ENCODE measurements at places on chromosomes 3 and 15.

GRCh38 chr3:69182588-69183316 lies 60.4 kb upstream of the LMOD3 start:
- peak; percentile 63 for DNase-seq

- no peak for DNase-seq
These were observed 195.4 kb downstream of the RAP2B start for GRCh38 chr3:153357436-153357835.

GRCh38 chr3:39137991-39138803 lies 15.2 kb downstream of the CSRNP1 start:
- peak; percentile 59 for DNase-seq

GRCh38 chr15:78322724-78323521 lies 17.2 kb upstream of the CRABP1 start:
- no peak for DNase-seq

- no peak for DNase-seq
These were observed 35.0 kb downstream of the ALCAM start for GRCh38 chr3:105401691-105402149.

DNA sequence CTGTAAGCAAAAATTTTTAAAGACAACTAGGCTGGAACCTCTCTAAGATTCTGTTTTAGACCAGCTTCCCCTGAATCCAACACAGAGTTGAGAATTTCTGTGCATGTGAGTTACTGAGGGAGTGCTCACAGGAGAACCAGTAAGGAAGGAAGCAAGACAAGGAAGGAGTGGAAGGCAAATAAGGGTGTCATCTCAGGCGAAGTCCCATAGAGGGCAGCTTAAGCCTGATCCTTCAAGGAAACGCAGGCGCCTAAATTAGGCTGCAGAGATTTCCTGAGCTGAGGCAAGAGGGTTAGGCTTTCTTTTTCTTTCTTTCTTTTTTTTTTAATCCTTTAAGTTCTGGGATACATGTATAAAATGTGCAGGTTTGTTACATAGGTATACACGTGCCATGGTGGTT lies 36.2 kb upstream of the COL6A6 start:
- peak; percentile 77 for DNase-seq

- DNase-seq: no peak
These were observed 15.0 kb downstream of the SPSB4 start for GRCh38 chr3:141065841-141066805.

- DNase-seq: no peak
These were observed 25.9 kb downstream of the MELTF start for GRCh38 chr3:197003461-197004385.

DNA sequence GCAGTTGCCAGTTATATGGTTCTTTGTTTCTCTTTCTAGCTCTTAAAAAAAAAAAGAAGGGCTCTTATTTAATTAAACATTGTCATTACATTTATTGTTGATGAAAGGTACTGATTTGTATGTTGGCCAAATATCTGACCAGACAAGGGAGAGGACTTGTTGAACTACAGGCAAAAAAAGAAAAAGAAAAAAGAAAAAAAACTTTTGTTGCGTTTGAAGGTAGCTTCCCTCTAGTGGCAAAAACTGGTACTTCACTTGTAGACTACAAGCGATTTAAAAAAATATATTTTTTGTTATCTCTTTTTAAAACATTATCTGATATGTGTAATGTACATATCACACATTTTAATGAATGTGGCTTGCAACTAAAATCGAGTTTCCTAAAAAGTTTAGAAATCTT lies 280.6 kb downstream of the ROBO2 start:
- DNase-seq: no peak

DNA sequence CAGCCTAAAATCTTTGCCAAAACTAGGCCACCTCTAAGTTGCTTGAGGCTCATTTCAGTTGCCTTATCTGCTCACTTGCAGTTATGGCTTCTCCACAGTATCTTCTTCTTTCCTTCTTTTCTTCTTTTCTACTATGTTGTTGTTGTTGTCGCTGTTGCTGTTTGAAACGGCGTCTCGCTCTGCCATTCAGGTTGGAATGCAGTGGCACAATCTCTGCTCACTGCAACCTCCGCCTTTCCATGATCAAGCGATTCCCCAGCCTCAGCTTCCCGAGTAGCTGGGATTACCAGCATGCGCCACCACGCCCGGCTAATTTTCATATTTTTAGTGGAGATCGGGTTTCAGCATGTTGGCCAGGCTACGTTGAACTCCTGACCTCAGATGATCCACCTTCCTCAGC lies 210.8 kb upstream of the NR2F2 start:
- DNase-seq: no peak

DNA sequence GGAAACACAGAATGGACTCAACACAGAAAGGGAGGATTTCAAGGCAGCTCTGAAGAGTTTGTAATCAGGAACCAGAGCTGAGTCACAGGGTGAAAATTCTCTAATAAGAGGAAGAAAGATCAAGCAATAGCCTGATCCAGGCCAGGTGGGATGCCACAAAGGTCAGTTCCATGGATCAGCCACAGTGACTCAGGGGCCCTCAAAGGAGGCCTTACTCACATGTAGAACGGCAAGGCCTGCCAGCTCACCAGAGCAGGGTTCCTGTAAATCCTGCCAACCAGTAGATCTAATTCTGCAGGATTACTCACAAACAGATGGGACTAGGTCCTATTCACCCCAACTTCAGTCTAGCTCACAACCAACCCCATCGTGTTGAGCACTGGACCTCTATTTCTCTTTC lies 78.3 kb upstream of the PPP2R3A start:
- DNase-seq: no peak

GRCh38 chr3:134367869-134368750 lies 6.1 kb downstream of the AMOTL2 start:
- peak; percentile 52 for DNase-seq

DNA sequence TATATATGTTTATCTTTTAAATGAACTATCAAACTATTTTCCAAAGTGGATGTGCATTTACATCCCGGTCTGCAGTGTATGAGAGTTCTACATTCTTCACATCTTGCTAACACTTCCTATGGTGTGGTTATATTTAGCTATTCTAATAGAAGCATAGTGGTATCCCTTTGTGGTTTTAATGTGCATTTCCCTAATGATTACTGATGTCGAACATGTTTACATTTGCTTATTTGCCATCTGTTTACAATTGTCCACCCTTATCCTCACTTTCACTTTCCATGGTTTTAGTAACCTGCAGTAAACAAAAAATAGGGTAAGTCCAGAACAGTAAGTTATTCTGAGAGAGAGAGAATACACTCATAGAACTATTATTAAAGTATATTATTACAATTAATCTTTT lies 360.5 kb upstream of the NAALADL2 start:
- no peak for DNase-seq

DNA sequence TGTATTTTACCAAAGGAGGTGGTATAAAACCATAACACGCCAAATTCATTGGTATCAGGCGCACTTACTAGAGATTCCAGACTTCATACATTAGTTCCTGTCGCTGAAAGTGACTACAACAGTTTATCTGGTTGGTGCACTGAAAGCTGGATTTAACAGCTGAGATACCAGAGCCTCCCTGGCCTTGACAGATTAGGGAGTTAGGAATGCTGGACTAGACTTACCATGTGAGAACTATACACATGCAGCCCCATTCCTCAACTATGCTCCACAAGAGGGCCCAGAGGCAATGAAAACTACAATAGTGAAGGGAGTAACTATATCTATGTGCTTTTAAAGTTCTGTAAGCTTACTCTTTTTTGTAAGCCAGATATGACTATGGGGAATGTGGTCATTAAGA lies 174.4 kb downstream of the STAG1 start:
- no peak for DNase-seq

DNA sequence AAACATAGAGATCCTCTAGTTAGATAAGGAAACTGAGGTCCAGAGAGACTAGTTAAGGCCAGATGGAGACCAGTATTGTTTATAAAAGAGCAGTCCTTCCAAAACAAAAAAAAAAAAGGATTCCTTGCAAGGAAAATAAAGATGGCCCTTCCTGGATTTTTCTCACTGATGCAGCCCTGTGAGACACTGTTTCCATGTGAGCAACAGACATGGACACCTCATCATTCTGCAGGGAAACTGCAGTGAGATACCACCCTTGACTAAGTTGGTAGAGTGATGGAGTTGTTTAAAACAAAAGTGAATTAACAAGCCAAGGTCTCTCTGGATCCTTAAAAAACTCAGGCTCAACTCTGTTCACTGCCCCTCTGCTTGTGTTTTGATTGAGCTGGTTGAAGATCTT lies 65.6 kb upstream of the MYZAP start:
- no peak for DNase-seq

- DNase-seq: no peak
These were observed 95.2 kb downstream of the CLDN1 start for GRCh38 chr3:190227064-190227463.

DNA sequence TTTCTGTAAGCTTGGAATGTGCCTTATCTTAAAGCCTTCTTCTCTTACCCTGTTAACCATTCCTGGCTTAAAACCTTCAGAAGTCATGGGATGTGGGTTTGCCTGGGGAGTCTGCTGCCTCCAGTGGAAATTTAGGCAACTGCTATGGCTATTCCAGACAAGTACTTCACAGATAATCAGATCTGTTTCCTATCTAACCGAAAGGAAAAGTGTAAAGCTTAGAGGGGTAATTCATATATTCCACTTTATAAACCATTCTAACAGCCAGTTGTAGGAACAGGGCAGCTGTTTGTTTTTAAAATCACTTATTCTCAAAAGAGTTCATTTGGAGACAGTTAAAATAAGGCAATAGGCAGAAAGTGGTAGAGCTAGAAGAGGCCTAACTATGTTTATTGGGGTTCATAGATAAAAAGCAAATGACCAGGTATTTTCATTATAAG lies 219.9 kb downstream of the TCF12 start:
- DNase-seq: peak; percentile 84

- no peak for DNase-seq
These were observed 26.4 kb upstream of the TBC1D23 start for GRCh38 chr3:100234364-100234763.

GRCh38 chr15:63163217-63163616 lies 5.9 kb upstream of the RPS27L start:
- DNase-seq: no peak
